ENCODE measurements at places on chromosomes 12 and 14.

DNA sequence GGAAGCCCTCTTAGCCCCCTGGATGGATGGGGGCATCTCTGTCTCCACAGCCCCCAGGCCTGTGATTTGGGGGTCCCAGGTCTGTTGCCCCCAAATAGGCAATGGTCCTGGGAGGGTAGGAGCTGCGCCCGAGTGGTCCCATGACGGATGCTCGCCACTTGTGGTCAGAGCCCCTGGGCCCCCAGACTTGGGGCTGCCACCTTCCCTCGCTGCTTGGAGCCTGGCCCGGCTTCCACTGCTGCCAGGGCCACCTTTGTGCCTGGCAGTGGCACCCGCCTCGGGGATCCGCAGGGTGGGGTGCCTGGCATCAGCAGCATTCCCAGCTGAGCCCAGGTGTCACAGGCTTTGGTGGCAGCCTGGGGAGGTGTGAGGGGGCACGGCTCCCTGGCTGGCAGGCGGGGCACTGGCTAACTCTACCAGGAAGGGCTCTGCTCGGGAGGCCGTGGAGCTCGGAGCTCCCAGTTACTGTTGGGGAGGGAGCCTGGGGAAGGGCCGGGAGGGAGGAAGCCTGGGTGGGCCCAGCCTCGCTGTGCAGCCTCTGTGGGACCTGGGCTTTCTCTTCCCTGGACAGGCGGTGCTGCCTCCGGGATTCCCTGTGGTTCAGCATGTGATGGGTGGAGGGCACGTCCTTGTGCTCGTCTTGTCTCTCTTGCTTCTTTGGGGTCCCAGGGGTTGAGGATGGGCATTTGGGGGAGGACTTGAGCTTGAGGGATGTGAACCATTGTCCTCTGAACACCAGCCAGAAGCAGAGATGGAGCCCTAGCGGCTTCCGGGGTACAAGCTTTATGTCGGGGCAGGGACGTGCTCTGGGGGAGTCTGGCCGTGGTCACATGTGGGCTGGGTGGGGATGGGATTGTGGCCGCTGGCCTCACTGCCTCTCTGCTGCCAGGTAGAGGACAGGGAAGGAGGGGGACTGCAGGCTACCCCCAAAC lies 5.4 kb downstream of the KIF26A start:
- no peak for DNase-seq

DNA sequence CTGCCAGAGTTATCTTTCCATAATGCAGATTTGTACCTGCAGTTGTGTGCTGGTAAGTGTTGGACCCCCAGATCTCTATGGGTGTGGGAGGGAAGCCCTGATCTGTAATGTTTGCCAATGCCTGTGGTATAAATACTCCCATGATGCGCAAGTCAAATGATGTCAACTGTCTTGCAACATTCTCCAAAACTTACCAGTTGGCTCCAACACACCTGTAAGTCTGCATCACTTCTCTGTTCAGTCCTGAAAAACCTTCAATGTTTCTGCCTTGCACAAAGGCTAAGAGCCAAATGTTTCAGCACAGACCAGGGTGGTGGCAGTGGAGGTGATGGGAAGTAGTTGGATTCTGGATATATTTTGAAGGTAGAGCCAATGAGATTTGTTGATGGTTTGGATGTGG lies 3.1 kb downstream of the OS9 start:
- no peak for DNase-seq

- no peak for DNase-seq
Observed at GRCh38 chr12:9730591-9730990, 2.3 kb downstream of the CLECL1 start.

DNA sequence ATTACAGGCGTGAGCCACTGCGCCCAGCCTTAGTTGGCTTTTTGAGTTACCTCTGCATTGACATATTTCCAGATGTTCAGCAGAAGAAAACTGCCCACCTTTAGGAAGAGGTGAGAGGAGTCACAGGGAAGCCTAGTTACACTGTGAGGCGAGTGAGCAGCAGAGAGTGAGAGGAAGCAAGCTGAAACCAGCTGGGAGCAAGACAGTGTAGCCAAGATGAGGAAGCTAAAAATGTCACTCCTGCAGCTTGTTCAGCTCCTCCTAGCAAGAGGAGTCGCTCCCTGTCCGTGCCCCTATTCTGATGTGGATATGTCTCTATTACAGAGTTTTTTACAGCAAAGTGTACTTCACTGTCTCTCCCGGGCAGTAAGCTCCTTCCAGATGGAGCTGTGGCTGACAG lies 127.6 kb downstream of the GXYLT1 start:
- DNase-seq, result no peak

- peak; percentile 63 for DNase-seq
Observed at GRCh38 chr12:6341417-6342139, at the start of gene TNFRSF1A. Gene TNFRSF1A (minus strand): TSS chr12:6342076. CDS start chr12:6341814, 262 bp downstream.

GRCh38 chr14:74712499-74713394 lies at the start of the genes AREL1 and FCF1:
Gene AREL1 (minus strand): TSS chr14:74713080. CDS start chr14:74685615, 27,465 bp downstream.
Gene FCF1 (plus strand): TSS chr14:74713144. CDS start chr14:74713198, 54 bp downstream.
- DNase-seq, result peak; percentile 92

DNA sequence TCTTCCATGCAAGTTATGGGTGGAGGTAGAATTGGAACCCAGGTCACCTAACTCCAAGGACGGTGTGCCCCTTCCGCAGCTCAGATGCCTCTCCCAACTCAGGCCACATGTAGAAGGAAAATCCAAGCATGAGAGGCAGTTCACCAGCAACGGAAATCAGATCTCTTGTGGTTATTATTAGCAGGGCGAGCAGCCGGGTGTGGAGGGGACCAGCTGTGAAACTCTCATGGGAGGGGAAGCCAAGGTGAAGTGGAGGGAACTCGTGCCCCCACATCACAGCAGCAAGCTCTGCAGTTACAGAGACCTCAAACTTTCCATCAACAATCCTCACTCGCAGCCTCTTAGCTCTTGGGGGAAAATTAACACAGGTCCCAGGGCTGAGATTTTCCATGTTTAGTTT lies 79.7 kb downstream of the KSR2 start:
- no peak for DNase-seq

- DNase-seq, result no peak
Observed at GRCh38 chr14:53990978-53991377, 34.4 kb upstream of the BMP4 start.

DNA sequence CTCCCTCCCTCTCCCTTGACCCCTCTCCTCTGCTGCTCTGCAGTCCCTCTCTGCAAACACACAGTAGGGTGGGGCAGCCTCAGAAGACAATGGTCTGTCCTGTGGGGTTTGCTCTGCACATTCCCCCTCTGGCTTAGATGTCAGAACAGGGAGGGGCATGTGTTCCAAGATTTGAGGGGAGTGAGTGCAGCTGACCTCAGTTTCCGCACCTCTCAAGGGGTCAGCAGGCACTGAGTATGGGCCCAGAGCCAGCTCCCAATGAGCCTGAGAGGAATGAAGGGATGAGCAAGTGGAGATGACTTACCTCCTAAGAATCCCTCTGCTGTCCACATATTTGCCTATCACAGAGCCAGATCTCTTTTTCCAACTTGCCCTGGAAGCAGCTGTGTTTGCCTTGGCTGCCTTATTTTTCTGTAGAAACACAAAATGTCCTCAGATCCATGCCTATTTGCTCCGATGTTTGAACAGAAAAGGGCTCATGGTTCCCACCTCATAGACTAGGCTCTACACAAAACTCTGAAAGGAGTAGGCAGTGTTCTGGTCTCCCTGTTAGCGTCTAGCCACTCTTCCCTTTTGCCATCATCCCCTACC lies 111.4 kb downstream of the CRACR2A start:
- no peak for DNase-seq

- peak; percentile 19 for DNase-seq
Observed at GRCh38 chr14:51342226-51342625, 102.2 kb downstream of the TMX1 start.

DNA sequence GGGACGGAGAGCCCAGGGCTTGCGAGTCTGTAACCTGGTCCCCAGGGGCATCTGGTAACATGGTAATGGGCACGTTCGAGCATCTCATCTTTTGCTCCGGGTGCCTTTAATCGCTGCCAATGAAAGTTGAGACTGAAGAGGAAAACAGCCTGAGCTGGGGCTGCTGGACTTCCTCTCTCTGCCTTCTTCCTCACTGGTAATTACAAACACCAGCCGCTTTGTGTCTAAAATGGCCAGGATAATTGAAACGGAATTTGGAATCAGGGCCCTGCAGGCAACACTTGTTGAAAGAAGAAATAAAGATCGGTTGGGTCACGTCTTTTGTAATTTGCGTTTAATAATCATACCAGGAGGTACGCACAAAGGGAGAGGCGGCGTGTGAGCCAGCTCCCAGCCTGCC lies 51.5 kb upstream of the GPATCH2L start:
- no peak for DNase-seq

DNA sequence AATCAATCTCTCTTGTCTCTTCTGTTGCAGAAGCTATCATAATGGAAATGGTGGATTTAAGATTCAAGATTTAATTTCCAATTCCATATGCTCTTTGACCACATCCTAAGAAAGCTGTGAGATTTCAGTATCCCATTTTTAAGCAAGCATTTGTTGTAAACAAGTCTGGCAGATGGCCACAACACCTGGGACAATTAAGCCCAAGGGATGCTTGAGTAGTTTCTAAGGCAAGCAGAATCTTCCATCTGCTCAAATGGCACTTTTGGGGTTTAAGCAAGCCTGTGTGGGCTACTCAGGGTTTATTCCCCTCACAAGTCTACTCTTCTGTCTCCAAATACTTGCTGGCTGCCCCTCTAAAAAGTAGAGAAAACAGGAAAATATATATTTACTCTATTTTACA lies 304.7 kb upstream of the SYT1 start:
- no peak for DNase-seq

DNA sequence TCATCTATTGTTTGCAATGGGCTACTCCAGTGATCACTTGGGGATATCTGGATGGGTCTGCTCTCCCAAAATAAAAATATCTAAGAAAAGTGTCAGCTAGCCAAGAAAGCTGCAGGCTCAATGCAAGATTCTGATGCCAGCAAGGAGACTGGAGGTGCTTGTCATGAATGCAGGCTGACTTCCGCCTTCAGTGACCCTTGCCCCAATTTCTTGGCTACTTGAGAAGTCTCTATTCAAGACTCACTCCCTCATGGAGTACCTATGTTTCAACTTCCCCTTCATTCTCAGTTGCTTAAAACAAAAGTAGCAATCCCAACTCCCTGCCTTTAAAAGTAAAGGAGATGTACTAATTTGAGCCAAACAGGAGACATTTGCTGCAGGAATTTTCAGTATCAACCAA lies 123.9 kb downstream of the GPR65 start:
- DNase-seq, result no peak

- DNase-seq, result peak; percentile 62
Observed at GRCh38 chr12:2813214-2814185, 1.0 kb downstream of the ITFG2 start.

DNA sequence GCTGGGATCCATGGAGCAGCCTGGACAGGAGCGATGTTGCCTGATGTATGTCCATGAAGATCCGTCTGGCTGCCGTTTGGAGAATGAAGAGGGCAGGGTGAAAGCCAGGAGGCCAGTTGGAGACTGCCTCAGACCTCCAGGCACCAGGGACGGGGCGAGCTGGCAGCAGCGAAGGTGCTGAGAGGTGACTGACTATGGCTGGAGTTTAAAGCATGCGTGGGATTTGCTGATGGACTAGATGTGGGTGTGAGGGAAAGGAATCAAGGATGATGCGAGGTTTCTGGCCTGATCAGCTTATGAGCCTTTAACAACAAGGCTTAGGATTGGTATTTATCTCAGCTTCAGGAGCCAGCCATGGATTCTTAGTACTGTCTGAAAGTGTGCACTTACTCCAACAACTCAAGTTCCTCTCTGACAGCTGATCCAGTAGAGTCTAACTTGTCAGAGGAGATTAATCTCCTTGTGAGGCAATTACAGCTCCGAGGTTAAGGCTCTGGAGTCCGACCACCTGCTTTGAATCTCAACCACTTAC lies 49.4 kb downstream of the DYNC1H1 start:
- no peak for DNase-seq

DNA sequence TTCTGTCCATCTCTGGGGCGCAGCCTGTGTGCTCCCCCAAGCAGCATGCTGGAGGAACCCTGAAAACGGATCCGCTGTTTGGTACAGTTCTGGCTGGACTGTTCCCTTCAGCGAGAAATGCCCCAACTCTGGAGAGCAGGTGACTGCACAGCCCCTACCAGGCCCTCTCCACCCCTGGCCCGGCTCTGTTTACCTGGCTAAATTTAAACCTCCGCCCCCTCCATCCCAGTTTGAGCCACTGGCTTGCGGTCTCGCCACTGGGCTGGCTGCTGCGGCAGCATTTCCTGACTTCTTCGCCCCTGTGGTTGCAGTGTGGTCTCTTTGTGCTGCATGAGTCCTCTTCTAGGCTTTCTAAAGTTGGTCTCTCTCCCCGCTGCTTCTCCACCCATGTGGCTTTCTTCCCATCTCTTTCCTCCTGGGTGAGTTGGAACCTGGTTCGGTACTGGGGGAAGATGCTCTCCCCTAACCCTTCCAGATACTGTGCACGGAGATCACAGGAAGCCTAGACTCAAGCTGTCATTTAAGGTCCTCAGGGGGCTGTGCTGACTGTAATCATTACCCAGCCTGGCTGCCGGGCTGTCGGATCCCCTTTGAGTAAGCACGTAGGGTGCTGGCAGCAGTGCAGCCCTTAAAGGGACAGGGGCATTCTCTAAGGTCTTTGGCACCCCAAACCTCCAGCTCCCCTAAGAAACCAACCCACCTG lies 60.6 kb downstream of the FBXL14 start:
- DNase-seq, result no peak

DNA sequence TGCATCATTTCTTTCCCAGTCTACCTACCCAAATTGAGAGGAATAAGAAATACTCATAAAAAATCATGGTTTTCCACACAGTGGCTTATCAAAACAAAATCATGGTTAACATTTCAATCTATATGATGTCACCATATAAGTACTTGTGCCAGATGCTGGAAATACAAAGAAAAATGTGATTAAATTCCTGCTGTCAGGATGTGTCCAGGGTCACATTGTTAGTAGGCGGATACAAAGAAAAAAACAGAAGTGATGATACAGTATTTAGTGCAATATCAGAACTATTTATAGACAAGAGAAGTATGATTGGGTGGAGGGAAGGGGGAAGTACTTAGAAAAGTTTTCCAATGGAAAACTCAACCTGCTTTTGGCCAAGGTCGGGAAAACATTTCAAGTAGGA lies 47.0 kb upstream of the OR6J1 start:
- DNase-seq, result no peak

GRCh38 chr12:49455501-49455900 lies 83.3 kb upstream of the KCNH3 start:
- DNase-seq, result no peak

GRCh38 chr12:7496451-7496850 lies 7.1 kb downstream of the CD163 start:
- no peak for DNase-seq

- no peak for DNase-seq
Observed at GRCh38 chr12:96503976-96504375, 14.6 kb downstream of the CFAP54 start.

GRCh38 chr14:49962621-49963020 lies 69.7 kb downstream of the ARF6 start:
- DNase-seq, result no peak

GRCh38 chr12:96221391-96221790 lies 27.2 kb downstream of the ELK3 start:
- DNase-seq, result no peak

DNA sequence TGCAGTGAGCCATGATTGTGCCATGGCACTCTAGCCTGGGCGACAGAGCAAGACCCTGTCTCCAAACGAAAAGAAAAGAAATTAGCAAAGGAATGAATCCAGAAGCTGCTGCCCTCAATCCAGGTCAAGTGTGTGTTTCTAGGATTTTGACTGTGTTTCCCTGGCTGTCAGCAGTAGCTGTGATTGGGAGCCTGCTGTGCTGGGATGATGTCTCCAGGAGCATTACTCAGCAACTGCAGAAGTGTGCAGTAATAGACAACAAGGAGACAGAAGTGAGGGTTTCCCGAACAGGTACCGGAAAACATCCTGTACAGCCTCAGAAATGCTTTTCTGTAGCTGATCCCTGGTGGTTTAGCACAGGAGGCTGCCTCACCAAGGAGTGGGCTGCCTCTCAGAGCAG lies 492.5 kb downstream of the FUT8 start:
- DNase-seq, result no peak

Data from COLO829 (cell line).